Calu3 (cell line): ENCODE measurements at places on chromosomes 5 and 9. TPM values are rescaled to one million over a fixed set of nuclear protein-coding genes. Genes with fewer than 3 reads are reported as not detected.
A peak's percentile ranks its signal among the peaks of the same experiment; 100 is the strongest.

GRCh38 chr9:36898431-36899020, 135.5 kb downstream of the PAX5 start:
- DNase-seq, result no peak
- peaks cover 49% of the 10 kb centered on the region for H3K27me3 ChIP-seq
- H3K36me3 ChIP-seq, result peaks cover 3% of the 10 kb centered on the region
- H3K27ac ChIP-seq, result no peak overlapping the region

GRCh38 chr5:94793816-94794198, 175.3 kb downstream of the SLF1 start:
- no peak overlapping the region for H3K4me3 ChIP-seq
- H3K27ac ChIP-seq, result no peak overlapping the region
- peaks cover 5% of the 10 kb centered on the region for H3K4me1 ChIP-seq
- H3K36me3 ChIP-seq, result no peaks in the 10 kb centered on the region

Gene ABO
- total RNA-seq, result 2.8 and 3.3 TPM in 2 replicates

DNA sequence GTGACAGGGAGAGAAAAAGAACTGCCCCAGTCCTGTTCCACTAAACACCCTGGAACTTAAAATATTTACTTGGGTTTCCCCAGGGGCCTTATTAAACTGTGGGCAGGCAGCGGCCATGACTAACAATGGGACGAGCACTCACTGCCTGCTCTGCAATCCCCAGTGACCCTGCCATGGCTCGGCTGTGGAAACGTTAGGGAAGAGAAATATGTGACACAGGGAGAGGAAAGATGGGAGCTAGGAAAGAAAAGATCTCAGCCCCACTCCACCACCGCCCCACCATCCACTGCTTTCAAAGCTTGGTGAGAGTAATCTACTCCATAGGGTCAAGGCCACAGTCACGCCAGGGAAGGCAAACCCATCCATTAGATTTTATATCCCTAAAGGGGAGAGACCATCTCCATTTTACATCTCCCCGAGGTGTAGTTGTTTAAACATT, 117.6 kb downstream of the EFNA5 start:
- no peak overlapping the region for H3K4me3 ChIP-seq
- no peak for DNase-seq
- H3K27ac ChIP-seq, result peak overlapping the region; percentile 33
- peaks cover 32% of the 10 kb centered on the region for H3K36me3 ChIP-seq
- H3K4me1 ChIP-seq, result peaks cover 83% of the 10 kb centered on the region

Gene EIF4EBP3
- 14.1 and 18.8 TPM in 2 replicates for total RNA-seq

Gene TICAM2
- total RNA-seq, result 1.2 and 2.1 TPM in 2 replicates

GRCh38 chr9:92725766-92726165, 38.9 kb downstream of the BICD2 start:
- H3K27me3 ChIP-seq, result no peaks in the 10 kb centered on the region
- no peak for DNase-seq
- peaks cover 12% of the 10 kb centered on the region for H3K36me3 ChIP-seq
- peaks cover 16% of the 10 kb centered on the region for H3K4me1 ChIP-seq
- no peak overlapping the region for H3K4me3 ChIP-seq
- no peak overlapping the region for H3K27ac ChIP-seq

GRCh38 chr5:115683081-115683480, 57.2 kb upstream of the TMED7 start:
- no peaks in the 10 kb centered on the region for H3K36me3 ChIP-seq
- H3K4me3 ChIP-seq, result no peak overlapping the region
- peaks cover 14% of the 10 kb centered on the region for H3K27me3 ChIP-seq
- no peak overlapping the region for H3K27ac ChIP-seq
- DNase-seq, result no peak

Gene SLC36A2
- not detected in 2 replicates for total RNA-seq

GRCh38 chr9:135602789-135603481, 36.4 kb downstream of the GLT6D1 start:
- H3K36me3 ChIP-seq, result no peaks in the 10 kb centered on the region
- H3K27me3 ChIP-seq, result peaks cover 35% of the 10 kb centered on the region
- H3K27ac ChIP-seq, result no peak overlapping the region
- no peaks in the 10 kb centered on the region for H3K4me1 ChIP-seq
- peak; percentile 54 for DNase-seq

GRCh38 chr5:132546108-132546507, 2.8 kb upstream of the IL5 start:
- no peaks in the 10 kb centered on the region for H3K4me1 ChIP-seq
- no peaks in the 10 kb centered on the region for H3K27me3 ChIP-seq
- no peak overlapping the region for H3K27ac ChIP-seq
- H3K4me3 ChIP-seq, result no peak overlapping the region
- no peaks in the 10 kb centered on the region for H3K36me3 ChIP-seq

Gene PCDHB6
- not detected in 2 replicates for total RNA-seq
